ENCODE measurements at places on chromosomes 5 and 9. TPM values are rescaled to one million over a fixed set of nuclear protein-coding genes. Genes with fewer than 3 reads are reported as not detected.

The TUSC1 gene
- total RNA-seq, result 30.7 TPM

The PCDHAC1 gene
- 0.49 TPM for total RNA-seq

The ATP10B gene
- not detected for total RNA-seq

The TNFSF8 gene
- not detected for total RNA-seq

The MSMP gene
- total RNA-seq, result not detected

The SOHLH1 gene
- not detected for total RNA-seq

The TRIM36 gene
- 0.61 TPM for total RNA-seq

The BTNL8 gene
- not detected for total RNA-seq

The LCN9 gene
- total RNA-seq, result not detected

The EIF4EBP3 gene
- total RNA-seq, result 1.5 TPM

The SPAAR gene
- total RNA-seq, result not detected

The SPATA31A3 gene
- total RNA-seq, result not detected

The SEMA4D gene
- total RNA-seq, result 0.12 TPM

The SLCO4C1 gene
- 0.49 TPM for total RNA-seq

The SHOC1 gene
- not detected for total RNA-seq

The FAM151B gene
- 10.1 TPM for total RNA-seq

The PIP5K1B gene
- not detected for total RNA-seq

The FBXO10 gene
- 22.2 TPM for total RNA-seq

The GOLM1 gene
- 41.5 TPM for total RNA-seq

The RFK gene
- 18.5 TPM for total RNA-seq

The ECSCR gene
- total RNA-seq, result 1.8 TPM

The FGD3 gene
- 0.16 TPM for total RNA-seq

The AIF1L gene
- total RNA-seq, result 0.16 TPM

The GPR150 gene
- total RNA-seq, result under 0.01 TPM

The PCDHA1 gene
- total RNA-seq, result under 0.01 TPM

The FBXL7 gene
- 29.2 TPM for total RNA-seq

The HTR4 gene
- total RNA-seq, result not detected

The SLC34A3 gene
- under 0.01 TPM for total RNA-seq

The PDCD1LG2 gene
- total RNA-seq, result 20.1 TPM

The MLANA gene
- 0.32 TPM for total RNA-seq

The FOXI1 gene
- not detected for total RNA-seq

The FAT2 gene
- total RNA-seq, result 21.9 TPM

The PTTG1 gene
- total RNA-seq, result 16.6 TPM

The PCAT7 gene
- total RNA-seq, result not detected

The PLEKHG4B gene
- total RNA-seq, result 0.36 TPM

The TMC1 gene
- 0.85 TPM for total RNA-seq

The ADRB2 gene
- 2.8 TPM for total RNA-seq

The XPA gene
- total RNA-seq, result 5.8 TPM

The C9orf40 gene
- 5.4 TPM for total RNA-seq

The PLPP7 gene
- 10.6 TPM for total RNA-seq

The C5orf46 gene
- not detected for total RNA-seq

The TOR1B gene
- 34.7 TPM for total RNA-seq

The RARS1 gene
- total RNA-seq, result 145 TPM

The IFNK gene
- total RNA-seq, result not detected

The SAPCD2 gene
- 1.8 TPM for total RNA-seq

The NIPAL4 gene
- total RNA-seq, result 0.12 TPM

The SLC45A2 gene
- total RNA-seq, result not detected

The SPIN1 gene
- total RNA-seq, result 112 TPM

The TMCO6 gene
- total RNA-seq, result 12.5 TPM

The ZNF366 gene
- under 0.01 TPM for total RNA-seq

The NEUROG1 gene
- not detected for total RNA-seq

The PDE6A gene
- total RNA-seq, result not detected

The GMCL2 gene
- not detected for total RNA-seq

The PAM gene
- total RNA-seq, result 317 TPM

The CDC20B gene
- total RNA-seq, result under 0.01 TPM

The SLIT3 gene
- 112 TPM for total RNA-seq

Data from hair follicle dermal papilla cell (primary cell).